ENCODE measurements at places on chromosomes 3 and 15.

DNA sequence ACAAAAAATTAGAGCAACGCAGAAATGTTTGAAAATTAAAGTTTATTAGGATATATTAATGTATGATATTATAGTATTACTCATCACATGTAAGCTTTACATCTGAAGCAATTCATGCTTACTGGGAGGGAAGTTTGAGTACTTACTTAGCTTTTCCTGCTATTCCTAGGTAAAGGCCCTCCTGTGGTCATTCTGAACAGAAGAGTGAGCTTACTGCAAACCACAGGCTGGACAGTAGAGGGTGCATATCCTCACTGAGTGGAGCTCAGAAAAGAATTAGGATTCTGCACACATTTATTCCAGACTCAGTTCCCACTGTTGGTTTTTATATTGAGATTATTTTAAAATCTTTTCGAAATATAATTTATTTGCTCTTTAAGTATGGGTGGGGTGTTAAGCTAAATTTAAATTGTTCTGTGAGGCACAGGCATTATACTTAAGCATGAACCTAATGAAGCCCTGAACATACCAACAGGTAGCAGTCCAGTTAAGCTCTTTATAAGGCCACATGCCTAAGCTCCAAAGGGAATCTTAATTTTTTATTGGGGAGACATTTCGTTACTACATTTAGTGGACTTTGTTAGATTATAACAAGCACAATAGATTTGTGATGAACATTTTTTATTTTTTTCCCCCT, 10.2 kb downstream of the MRPS22 start:
- peak; percentile 58 for DNase-seq

DNA sequence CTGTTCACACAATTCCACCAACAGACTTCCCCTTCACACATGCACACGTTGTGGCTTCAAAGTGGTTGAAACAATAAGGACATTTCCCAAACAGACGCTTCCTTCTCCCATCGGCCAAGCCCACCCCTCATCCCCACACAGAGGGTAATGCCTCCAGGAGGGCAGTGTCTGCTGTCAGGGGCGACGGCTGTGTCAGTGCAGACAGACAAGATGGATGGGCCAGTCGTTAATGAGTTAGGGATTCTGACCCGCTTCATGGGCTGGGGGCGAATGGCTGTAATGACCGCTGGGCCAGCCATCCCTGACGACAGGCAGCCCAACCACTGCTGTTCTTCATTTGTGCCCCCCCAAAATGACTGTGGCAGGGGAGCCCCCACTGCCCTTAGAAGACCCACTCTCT, 20.2 kb upstream of the SKIC8 start:
- DNase-seq, result no peak

- DNase-seq, result no peak
Observed at GRCh38 chr3:38590521-38590920, 59.0 kb downstream of the SCN5A start.

DNA sequence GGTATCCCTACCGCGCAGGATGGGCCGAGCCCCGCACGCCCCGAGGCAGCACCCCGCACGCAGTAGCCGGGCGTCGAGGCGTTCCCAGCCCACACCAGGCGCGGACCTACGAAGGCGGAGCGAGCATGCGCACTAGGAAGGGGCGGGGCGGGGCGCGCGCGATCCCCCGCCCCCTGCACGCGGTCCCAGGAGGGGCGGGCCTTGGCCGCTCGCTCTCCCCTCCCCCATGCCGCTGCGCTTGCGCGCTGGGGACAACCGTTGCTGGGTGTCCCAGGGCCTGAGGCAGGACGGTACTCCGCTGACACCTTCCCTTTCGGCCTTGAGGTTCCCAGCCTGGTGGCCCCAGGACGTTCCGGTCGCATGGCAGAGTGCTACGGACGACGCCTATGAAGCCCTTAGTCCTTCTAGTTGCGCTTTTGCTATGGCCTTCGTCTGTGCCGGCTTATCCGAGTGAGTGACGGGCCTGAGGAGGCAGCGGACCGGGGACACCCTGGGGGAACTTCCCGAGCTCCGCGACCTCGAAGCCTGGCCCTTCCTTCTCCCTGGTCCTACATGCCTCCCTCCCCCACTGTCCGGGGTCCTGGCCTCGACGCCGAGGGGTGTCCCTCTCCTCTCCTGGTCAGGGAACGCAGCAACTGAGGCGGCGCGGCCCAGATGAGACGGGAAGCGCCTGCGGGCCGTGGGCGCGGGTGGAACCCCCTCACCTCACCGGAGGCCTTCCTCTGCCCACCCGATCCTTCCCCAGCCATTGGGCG, at the start of gene SPESP1:
Gene SPESP1 (plus strand): TSS at position 258 of the 755 bp plus-strand sequence. CDS start 129 bp downstream, at position 387.
- DNase-seq, result peak; percentile 96

DNA sequence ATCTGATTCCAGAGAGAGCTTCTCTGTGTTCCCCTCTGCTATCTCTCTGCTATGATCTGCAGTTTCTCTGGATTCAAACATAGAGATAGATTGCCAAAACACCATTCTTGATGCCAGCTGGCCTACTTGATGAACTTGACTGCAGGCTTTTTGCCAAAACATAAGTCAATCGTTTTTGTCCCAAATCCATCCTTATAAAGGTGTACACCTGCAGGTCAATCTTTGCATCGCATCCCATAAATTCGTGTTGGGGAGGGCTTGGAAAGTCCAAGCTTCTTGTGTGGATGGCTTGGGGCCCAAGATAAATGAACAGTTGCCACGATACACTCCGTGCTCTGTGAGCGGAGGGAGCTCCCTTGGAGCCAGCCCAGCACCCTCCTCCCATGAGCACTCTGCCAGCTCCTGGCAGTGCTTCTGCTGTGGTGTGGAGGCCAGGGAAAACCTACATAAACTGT, 2.7 kb downstream of the CERS3 start:
- no peak for DNase-seq

- DNase-seq, result no peak
Observed at GRCh38 chr15:88120026-88120425, 136.5 kb downstream of the NTRK3 start.

- DNase-seq, result peak; percentile 8
Observed at GRCh38 chr3:36843065-36844051, 79.0 kb upstream of the DCLK3 start.

GRCh38 chr15:96330064-96330449, 443 bp upstream of the NR2F2 start:
- peak; percentile 64 for DNase-seq

- no peak for DNase-seq
Observed at GRCh38 chr3:149964291-149964690, 6.4 kb downstream of the PFN2 start.

- no peak for DNase-seq
Observed at GRCh38 chr3:191336833-191337232, 6.5 kb upstream of the UTS2B start.

DNA sequence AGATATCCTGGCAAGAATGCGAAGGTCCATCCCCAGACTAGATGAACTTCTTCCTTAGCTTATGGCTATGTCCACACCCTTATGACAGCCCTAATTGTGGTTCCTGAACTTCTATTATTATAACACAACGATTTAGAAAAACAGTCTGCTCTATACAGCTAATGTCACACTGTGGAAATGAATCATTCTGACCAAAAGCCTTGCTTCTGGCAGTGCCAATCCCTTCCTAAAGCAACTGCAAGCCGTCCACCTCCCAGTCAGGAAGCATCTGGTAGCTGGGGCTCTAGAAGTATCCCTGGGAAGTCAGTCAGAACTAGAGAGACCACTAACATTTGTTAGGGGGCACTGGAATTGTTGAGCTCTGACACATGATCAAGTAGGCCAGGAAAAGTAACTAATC, 45.0 kb downstream of the MYO5A start:
- no peak for DNase-seq

DNA sequence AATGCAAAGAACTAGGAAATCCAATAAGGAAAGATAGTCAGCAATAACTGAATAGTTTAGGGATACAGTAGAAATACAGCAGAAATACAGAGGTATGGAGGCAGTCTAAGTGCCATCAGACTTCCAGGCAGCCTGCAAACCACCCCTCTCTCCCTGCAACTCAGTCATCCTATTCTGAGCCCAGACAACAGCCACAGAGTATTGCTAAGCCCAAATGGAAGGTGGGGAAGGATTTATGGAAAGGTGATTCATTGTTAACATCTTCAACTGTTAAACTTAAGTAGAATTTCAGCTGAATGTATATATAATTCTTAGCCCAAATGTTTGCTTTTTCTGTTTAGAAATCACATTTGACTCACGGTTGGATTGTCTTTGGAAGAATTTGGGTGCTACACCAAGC, 300.4 kb downstream of the RBMS3 start:
- DNase-seq, result no peak

- no peak for DNase-seq
Observed at GRCh38 chr15:67944010-67944641, 104.3 kb upstream of the RNU6-1 start.

DNA sequence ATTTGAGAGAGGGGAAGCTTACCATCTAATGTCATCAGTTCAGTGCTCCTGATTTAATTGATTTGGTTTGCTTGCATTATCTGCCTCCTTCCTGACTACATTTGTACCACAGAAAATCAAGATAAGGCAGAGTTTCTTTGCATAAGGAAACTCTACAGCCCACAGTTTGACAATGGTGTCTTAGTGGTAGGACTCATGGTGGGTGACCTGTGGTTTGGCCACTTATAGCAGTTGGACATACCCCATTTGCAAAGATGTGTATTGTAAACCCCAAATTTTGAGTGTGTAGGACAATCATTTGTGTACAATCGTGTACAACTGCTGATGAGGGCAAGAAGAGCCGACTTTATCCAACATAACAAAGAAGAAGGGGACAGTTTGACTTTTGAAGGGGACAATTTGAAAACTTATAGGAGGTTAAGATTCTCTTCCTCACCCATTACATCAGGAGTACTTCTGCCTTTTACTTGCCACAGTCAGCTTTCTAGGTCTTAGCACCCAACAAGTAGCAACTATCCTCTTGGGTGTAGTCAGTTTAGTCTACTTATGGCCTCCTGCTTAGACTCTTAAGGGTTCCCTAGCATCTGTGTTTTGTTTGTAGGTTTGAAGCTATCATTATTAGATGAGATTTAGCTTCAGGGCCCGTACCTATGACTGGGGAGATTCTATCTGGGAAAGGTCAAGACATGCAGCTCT, 6.2 kb downstream of the TGFBR2 start:
- DNase-seq, result no peak

DNA sequence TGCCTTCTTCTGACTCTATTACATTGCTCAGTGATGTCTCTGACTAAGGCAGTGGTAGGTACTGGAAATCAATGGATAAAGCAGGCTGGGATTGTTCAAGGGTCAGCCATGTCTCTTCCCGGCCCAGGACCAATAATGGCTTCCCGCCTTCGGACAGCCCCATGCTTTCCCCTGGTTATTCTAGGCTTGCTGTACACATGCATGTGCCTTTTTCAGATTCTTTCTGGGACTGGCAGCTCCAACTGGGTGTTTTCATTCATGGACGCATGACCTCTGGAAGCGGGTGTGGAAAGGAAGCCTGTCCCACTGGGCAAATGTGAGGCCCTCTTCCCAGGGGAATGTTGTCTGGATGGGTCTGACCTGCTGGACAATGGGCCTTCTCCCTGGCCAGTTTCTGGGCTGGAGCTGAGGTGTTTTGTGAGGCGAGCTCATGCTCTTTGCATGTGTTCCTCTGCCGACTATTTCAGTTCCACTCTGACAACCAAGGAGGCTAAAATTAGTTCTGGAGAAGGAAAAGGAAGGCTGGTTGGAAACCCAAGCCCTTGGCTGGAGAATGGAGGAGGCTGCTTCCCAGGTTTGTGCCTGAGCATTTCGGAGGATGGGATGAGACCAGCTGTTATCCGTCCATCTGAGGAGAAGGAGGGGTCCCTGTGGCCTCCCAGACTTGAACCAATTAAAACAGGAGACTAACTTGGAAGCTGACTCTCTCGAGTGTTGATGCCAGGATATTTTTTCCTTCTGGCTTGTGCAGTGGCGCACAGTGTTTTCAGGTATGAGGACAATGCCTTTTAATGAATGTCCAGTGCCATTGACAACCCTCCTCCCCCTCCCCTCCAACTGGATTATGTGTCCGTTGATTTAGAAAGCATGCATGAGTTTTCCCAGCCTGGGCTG, 6.9 kb downstream of the ACVR2B start:
- no peak for DNase-seq

- DNase-seq, result no peak
Observed at GRCh38 chr15:70093481-70094319, 4.0 kb downstream of the TLE3 start.

DNA sequence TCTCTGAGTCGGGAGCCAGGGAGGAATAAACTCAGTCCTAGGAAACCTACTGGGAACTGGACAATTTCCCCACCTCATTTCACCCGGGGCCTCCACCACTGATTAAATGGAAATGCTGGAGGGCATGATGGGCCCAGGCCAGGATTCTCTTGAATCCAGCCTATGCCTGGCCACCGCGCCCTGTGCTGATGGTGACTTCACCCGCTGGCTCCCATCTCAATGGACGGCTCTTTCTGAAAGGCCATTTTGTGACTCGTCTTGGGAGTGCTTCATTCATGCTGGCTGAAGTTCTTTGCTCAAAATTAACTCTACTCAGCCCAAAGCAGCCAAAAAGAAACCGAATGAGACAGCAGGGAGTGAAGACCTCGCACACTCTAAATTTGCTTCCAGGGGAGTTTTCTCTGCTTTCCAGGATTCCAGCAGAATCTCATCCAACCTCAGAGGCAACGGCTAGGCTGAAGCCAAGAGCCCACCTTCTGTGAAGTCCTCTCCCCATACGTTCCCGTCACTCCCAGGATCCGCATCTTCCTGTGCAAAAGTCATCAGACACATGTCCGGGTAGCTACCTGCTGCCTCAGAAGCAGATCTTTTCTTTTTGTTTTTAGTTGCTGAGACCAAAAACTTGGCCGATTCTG, 266.0 kb upstream of the ICE2 start:
- DNase-seq, result no peak

DNA sequence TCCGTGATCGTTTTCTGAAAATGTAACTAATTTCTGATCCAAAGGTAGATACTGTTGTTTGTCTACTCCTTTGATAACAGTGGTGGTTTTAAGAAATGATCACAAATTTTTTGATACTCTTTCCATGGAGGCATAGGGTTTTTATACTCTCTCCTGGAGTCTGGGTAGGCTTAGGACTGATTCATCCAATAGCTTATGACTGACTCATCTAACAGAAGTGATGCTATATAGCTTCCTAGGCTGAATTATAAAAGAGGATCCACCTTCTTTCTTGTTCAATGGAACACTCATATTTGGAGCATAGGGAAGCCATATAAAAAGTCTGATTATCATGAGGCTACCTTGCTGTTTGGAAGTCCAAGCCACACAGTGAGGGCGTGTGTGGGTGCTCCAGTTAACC, 84.3 kb downstream of the CHST2 start:
- peak; percentile 54 for DNase-seq

DNA sequence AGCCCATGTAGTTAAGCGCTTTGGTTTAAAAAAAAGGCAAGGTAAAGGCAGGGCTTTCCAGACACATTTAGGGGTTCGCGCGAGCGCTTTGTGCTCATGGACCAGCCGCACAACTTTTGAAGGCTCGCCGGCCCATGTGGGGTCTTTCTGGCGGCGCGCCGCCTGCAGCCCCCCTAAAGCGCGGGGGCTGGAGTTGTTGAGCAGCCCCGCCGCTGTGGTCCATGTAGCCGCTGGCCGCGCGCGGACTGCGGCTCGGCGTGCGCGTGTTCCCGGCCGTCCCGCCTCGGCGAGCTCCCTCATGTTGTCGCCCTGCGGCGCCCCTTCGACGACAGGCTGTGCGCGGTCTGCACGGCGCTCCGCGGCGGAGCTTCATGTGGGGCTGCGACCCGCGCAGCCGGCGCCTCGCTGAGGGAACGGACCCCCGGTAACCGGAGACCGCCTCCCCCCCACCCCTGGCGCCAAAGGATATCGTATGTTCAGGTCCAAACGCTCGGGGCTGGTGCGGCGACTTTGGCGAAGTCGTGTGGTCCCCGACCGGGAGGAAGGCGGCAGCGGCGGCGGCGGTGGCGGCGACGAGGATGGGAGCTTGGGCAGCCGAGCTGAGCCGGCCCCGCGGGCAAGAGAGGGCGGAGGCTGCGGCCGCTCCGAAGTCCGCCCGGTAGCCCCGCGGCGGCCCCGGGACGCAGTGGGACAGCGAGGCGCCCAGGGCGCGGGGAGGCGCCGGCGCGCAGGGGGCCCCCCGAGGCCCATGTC, 927 bp downstream of the SMAD6 start:
- DNase-seq, result no peak

All from RWPE1 (cell line).